ENCODE measurements at places on chromosomes 5 and 9.

GRCh38 chr9:121447321-121447834 lies 52.3 kb downstream of the GGTA1 start:
- no peak overlapping the region for H3K4me3 ChIP-seq
- H3K27me3 ChIP-seq = no peaks in the 10 kb centered on the region

DNA sequence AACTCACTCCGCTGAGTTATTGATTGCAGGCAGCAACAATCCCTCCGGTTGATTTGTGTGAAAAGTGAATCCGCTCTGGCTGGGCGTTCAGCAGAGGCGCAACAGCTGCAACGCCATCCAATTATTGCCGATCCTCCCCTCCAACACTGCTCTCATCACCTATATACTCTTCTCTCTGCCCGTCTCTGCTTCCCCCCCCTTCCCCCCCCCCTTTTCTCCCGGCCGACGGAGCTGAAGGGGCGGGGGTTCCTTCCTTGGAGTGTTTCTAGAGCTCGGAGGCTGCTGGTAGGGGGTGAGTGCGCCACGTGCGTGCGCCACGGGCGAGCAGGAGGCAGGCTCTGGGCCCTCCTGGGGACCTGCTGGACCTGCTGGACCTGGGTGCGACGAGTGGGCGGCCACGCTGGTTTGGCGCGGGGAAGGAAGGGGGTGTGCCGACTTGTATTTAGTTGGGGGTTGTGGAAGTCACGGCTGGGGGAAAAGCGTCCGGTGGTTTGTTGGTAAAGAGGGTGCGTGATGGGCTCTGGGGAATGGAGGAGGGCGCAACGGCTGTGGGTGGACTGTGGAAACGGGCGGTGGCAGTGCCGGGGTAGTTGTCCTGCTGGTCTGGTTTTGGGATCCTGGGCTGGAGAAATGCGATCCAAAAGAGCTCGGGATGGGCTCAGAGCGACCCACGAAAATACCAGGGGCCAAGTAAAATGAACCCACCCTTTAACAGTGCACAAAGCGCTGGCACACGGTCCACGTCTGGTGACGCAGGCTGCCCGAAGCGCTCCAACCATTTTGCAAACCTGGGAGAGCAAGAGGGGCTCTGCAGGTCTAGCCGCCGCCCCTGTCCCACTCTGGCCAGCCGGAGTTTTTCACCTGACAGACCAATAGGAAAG lies 6.4 kb upstream of the MEF2C start:
- no peaks in the 10 kb centered on the region for H3K36me3 ChIP-seq
- peak overlapping the region; percentile 96 for H3K27ac ChIP-seq
- peaks cover 5% of the 10 kb centered on the region for H3K4me1 ChIP-seq
- DNase-seq = peak; percentile 89

GRCh38 chr5:135031813-135032694 lies 2.0 kb downstream of the PITX1 start:
- H3K36me3 ChIP-seq = no peaks in the 10 kb centered on the region
- H3K27ac ChIP-seq = peak overlapping the region; percentile 56
- peak overlapping the region; percentile 92 for H3K4me3 ChIP-seq
- H3K27me3 ChIP-seq = no peaks in the 10 kb centered on the region
- DNase-seq = peak; percentile 21

GRCh38 chr9:29575219-29575618 lies 2001.9 kb upstream of the C9orf72 start:
- DNase-seq = no peak
- H3K36me3 ChIP-seq = no peaks in the 10 kb centered on the region
- H3K27me3 ChIP-seq = no peaks in the 10 kb centered on the region
- H3K4me1 ChIP-seq = peaks cover 12% of the 10 kb centered on the region
- no peak overlapping the region for H3K27ac ChIP-seq
- H3K4me3 ChIP-seq = no peak overlapping the region

GRCh38 chr5:149383399-149383798 lies 4.3 kb upstream of the IL17B start:
- no peak overlapping the region for H3K27ac ChIP-seq
- no peaks in the 10 kb centered on the region for H3K4me1 ChIP-seq
- no peak for DNase-seq
- H3K36me3 ChIP-seq = no peaks in the 10 kb centered on the region

DNA sequence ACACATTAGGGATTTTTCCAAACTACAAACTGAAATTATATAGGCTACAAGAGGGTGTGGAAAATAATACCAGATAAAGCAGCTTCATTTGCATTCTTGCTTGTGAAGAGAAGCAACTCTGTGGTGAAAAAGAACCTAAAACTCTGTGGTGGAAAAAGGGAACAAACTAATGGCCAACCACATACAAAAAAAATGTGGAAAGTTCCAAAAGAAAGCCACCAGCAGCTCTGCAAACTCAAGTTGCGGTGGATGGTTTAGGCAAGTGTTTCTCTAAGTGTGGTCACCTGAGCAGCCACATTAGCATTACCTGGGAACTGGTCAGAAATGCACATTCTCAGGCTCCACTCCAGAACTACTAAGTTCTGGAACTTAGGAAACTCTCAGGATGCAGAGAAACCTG lies 586.4 kb downstream of the ACTL7B start:
- DNase-seq = peak; percentile 17
- H3K36me3 ChIP-seq = no peaks in the 10 kb centered on the region
- no peak overlapping the region for H3K27ac ChIP-seq
- no peak overlapping the region for H3K4me3 ChIP-seq
- H3K27me3 ChIP-seq = no peaks in the 10 kb centered on the region

DNA sequence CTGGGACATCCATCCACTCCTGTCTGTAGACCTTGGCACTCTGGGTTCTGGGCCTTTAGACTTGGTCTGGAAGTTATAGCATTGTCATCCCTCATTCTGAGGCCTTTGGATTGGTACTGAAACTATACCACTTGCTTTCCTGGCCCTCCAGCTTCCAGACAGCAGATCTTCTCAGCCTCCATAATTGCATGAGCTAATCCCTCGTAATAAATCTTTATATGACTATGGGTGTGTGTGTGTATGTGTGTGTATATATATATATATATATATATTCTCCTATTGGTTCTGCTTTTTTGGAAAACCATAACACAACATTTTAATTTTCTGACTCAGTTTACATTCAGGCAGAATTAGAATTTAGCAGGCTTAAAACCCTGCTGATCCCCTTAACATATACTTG lies 180.5 kb downstream of the ENC1 start:
- H3K4me1 ChIP-seq = peaks cover 3% of the 10 kb centered on the region
- no peak for DNase-seq
- no peak overlapping the region for H3K4me3 ChIP-seq
- no peaks in the 10 kb centered on the region for H3K27me3 ChIP-seq

- no peak overlapping the region for H3K4me3 ChIP-seq
- peak; percentile 40 for DNase-seq
- H3K4me1 ChIP-seq = peaks cover 21% of the 10 kb centered on the region
- no peaks in the 10 kb centered on the region for H3K27me3 ChIP-seq
Observed at GRCh38 chr9:17942498-17942897, 363.6 kb downstream of the SH3GL2 start.

- H3K4me3 ChIP-seq = no peak overlapping the region
- DNase-seq = no peak
- no peaks in the 10 kb centered on the region for H3K36me3 ChIP-seq
- H3K4me1 ChIP-seq = no peaks in the 10 kb centered on the region
- no peak overlapping the region for H3K27ac ChIP-seq
Observed at GRCh38 chr5:113759505-113759904, 246.0 kb downstream of the YTHDC2 start.

DNA sequence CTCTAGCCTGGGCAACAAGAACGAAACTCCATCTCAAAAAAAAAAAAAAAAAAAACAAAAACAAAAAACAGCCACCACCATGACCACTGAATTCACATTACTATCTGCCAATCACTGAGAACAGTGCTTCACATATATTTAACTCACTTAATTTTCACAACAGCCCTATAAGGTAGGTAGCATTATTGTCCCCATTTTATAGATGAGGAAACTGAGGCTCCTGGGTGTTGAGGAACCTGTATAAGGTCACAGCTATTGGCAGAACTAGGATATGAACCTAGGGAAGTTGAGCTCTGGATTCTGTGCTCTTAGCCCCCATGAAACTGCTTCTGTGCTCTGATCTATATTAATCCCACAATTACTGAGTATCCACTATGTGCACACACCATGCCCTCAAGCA lies 283.7 kb downstream of the CRB2 start:
- H3K36me3 ChIP-seq = no peaks in the 10 kb centered on the region
- H3K4me3 ChIP-seq = no peak overlapping the region
- 0 out of 2 replicates have a peak, but pooled peaks cover 4% of the 10 kb centered on the region for H3K4me1 ChIP-seq
- DNase-seq = no peak

GRCh38 chr5:134873494-134873893 lies 677 bp upstream of the TXNDC15 start:
- H3K27me3 ChIP-seq = no peaks in the 10 kb centered on the region
- peak overlapping the region; percentile 67 for H3K27ac ChIP-seq
- peak; percentile 43 for DNase-seq
- peak overlapping the region; percentile 85 for H3K4me3 ChIP-seq
- H3K4me1 ChIP-seq = peaks cover 37% of the 10 kb centered on the region
- no peaks in the 10 kb centered on the region for H3K36me3 ChIP-seq

- H3K4me1 ChIP-seq = peaks cover 12% of the 10 kb centered on the region
- DNase-seq = no peak
- no peaks in the 10 kb centered on the region for H3K36me3 ChIP-seq
- no peak overlapping the region for H3K4me3 ChIP-seq
- no peak overlapping the region for H3K27ac ChIP-seq
Observed at GRCh38 chr5:76341651-76342334, 61.3 kb upstream of the IQGAP2 start.

DNA sequence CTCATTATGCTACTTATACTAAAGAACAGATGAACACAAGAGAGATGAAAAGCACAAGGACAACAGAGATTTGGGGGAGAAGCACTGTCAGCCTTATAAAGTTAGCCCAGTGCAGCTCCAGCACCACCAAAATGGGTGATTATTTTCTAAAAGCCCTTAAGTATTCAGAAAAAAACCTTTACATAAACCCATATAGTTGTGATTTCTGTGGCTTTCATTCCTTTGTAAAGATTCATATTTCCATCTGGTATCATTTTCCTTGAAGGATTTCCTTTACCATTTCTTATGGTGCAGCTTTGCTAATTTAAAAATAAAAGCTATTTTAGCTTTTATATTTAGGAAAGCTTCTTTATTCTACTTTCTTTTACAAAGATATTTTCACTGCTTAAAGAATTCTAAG lies 311.0 kb downstream of the TMEM167A start:
- no peaks in the 10 kb centered on the region for H3K36me3 ChIP-seq
- no peak overlapping the region for H3K4me3 ChIP-seq

DNA sequence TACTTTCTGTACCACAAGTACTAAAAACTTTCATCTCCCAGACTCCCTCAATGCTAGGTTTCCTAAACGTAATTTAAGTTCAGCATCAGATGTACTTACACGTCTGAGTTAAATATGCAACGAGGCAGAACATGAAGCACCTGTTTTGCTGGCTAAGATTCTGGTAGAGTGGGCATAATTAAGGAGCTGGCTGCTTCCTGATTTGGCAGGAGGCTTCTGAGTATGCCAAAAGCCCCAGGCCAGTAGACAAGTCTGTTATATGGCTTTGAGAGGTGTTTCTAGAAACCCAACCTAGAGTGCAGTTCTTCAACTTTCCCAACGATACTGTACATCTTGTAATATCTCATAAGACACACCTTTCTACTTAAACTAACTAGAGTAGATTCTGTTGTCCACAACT lies 13.6 kb downstream of the TICAM2 start:
- no peak for DNase-seq
- no peak overlapping the region for H3K27ac ChIP-seq
- no peaks in the 10 kb centered on the region for H3K36me3 ChIP-seq
- H3K27me3 ChIP-seq = no peaks in the 10 kb centered on the region

GRCh38 chr5:176639981-176640380 lies 7.3 kb upstream of the TSPAN17 start:
- H3K27me3 ChIP-seq = peaks cover 36% of the 10 kb centered on the region
- no peak overlapping the region for H3K4me3 ChIP-seq
- DNase-seq = no peak
- H3K4me1 ChIP-seq = no peaks in the 10 kb centered on the region

GRCh38 chr5:98517560-98518366 lies 255.7 kb upstream of the RGMB start:
- no peaks in the 10 kb centered on the region for H3K4me1 ChIP-seq
- H3K4me3 ChIP-seq = no peak overlapping the region
- no peak for DNase-seq
- H3K36me3 ChIP-seq = no peaks in the 10 kb centered on the region
- H3K27ac ChIP-seq = no peak overlapping the region
- H3K27me3 ChIP-seq = no peaks in the 10 kb centered on the region

- H3K4me3 ChIP-seq = no peak overlapping the region
- H3K27ac ChIP-seq = no peak overlapping the region
- DNase-seq = no peak
- no peaks in the 10 kb centered on the region for H3K36me3 ChIP-seq
- no peaks in the 10 kb centered on the region for H3K27me3 ChIP-seq
Observed at GRCh38 chr9:81777482-81777881, 88.1 kb upstream of the TLE1 start.

DNA sequence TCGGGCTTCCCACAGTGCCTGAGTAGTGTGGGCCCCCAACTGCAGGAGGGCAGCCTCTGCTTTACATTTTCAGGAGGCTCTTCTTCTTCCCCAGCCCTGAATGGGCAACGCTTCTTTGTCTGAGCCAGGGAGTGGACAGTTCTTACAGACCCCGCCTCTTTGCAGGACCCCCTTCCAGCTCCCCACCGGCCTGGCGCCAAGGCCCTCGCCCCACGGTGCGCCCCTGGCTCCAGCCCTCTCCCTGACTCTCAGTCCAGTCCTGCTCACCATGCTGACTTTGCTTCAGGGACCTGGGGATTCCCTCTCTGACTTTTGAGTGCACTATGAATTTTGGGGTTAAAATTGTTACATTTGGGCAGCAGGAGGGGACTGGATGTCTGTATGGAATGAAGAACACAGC lies 123.8 kb downstream of the HSD17B3 start:
- H3K27me3 ChIP-seq = no peaks in the 10 kb centered on the region
- no peaks in the 10 kb centered on the region for H3K4me1 ChIP-seq
- no peak for DNase-seq
- H3K36me3 ChIP-seq = no peaks in the 10 kb centered on the region
- H3K4me3 ChIP-seq = no peak overlapping the region

GRCh38 chr9:18545636-18546360 lies 71.8 kb downstream of the ADAMTSL1 start:
- no peak for DNase-seq
- H3K4me3 ChIP-seq = no peak overlapping the region
- no peak overlapping the region for H3K27ac ChIP-seq
- H3K36me3 ChIP-seq = no peaks in the 10 kb centered on the region

DNA sequence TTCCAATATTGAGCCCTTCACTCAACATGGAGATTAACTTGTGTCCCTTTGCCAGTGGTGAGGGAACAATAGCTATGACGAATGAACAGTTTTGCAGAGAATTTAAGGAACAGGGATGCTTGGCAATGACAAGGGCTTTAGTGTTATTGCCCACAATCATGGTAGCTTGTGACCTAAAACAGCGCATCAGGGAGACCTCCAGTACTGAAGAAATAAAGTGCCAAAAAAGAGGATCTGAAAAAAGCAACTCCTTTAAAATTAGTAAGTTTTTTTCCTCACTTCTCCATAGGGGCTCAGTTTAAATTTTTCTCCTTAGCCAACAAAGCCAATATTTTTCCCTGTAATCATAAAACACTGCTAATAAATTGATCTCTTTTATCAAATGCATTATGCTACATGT lies 41.8 kb upstream of the PAM start:
- no peaks in the 10 kb centered on the region for H3K36me3 ChIP-seq
- no peaks in the 10 kb centered on the region for H3K27me3 ChIP-seq
- no peak overlapping the region for H3K27ac ChIP-seq
- no peak overlapping the region for H3K4me3 ChIP-seq
- DNase-seq = no peak

GRCh38 chr9:4080921-4081895 lies 218.7 kb downstream of the GLIS3 start:
- no peak overlapping the region for H3K4me3 ChIP-seq

- no peaks in the 10 kb centered on the region for H3K27me3 ChIP-seq
- no peaks in the 10 kb centered on the region for H3K36me3 ChIP-seq
- no peak overlapping the region for H3K27ac ChIP-seq
- no peak overlapping the region for H3K4me3 ChIP-seq
- no peaks in the 10 kb centered on the region for H3K4me1 ChIP-seq
- no peak for DNase-seq
Observed at GRCh38 chr9:93427655-93428379, 23.7 kb upstream of the FAM120A start.

All from MM.1S (cell line).